Activated CD8-positive, alpha-beta memory T cell treated with anti-CD3 and anti-CD28 coated beads for 36 hours (primary cell): ENCODE measurements at places on chromosomes 11 and 22. TPM values are rescaled to one million over a fixed set of nuclear protein-coding genes. Genes with fewer than 3 reads are reported as not detected.

NXPE2 gene
- total RNA-seq: not detected

MS4A6E gene
- total RNA-seq: not detected

CADM1 gene
- 0.80 TPM for total RNA-seq

GAS2L1 gene
- 0.46 TPM for total RNA-seq

TBC1D10A gene
- total RNA-seq: 12.8 TPM
